ENCODE measurements at places on chromosomes 1 and 21.
A peak's percentile ranks its signal among the peaks of the same experiment; 100 is the strongest.

- DNase-seq, result peak; percentile 28
Observed at GRCh38 chr1:156959414-156959813, 39.0 kb downstream of the LRRC71 start.

- no peak for DNase-seq
Observed at GRCh38 chr21:45453308-45453950, 48.5 kb downstream of the COL18A1 start.

DNA sequence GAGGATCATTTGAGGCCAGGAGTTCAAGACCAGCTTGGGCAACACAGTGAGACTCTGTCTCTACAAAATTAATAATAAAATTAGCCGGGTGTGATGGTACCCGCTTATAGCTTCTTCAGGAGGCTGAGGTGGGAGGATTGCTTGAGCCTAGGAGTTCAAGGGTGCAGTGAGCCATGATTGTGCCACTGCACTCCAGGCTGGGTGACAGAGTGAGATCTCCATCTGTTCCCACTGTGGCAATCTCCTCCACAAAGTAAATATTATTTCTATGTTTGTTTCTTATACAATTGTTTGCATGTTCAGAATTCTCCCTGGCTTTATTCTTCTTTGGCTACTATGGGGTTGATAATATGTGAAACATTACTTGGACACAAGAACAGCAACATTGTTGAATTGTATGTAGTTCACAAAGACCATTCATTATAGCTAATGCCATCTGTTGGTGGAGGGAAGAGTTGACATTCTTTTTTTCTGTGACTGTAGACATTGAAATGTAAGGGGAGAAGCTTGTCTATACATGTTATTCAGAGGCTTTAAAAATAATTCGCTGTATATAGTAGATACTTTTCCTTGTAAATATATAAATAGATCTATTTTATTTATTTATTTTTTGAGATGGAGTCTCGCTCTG is 47.8 kb upstream of the SRSF10 start:
- no peak for DNase-seq

- DNase-seq, result no peak
Observed at GRCh38 chr21:42468491-42469131, 27.4 kb downstream of the RSPH1 start.

- DNase-seq, result no peak
Observed at GRCh38 chr1:23980728-23981070, 572 bp upstream of the SRSF10 start.

DNA sequence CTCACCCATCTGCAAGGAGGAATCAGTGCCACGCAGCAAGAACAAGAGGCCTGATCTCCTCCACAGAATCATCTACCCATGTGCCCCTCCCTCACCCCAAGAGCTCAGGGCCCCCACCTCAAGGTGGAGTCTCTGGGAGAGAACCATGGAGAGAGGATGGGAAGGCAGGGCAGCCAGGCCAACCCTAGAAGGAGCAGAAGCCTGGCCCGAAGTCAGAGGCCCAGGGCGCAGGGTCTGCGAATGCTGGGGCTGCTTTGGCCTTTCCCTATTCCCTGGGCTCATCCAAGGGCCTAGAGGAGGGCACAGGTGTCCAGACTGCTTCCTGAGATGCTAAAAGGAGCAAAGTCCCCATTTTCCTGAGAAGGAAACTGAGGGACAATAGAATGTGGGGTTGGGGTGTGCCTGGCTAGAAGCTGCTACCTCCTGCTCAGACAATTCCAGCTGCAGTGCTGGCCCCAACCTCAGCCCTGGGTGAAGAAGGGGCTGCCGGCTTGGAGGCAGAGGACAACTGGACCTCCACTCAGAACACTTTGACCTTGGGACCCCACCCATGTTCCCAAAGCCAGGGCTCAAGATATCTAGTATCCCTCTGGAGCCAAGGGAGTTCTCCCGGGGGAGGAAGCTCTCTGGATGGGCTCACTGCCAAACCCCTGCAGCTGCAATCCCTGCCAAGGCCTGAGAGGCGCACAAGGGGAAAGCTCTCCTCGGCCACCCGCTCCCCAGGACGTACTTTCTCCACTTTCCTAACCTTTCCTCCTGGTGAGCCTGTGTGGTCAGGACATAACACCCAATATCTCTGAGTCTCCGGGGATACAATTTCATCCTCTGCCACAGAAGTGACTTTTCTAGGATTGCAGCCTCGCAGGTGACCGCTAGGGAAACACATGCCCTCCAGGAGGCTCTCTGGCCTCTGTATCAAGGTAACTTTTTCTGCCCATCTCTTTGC is 16.6 kb upstream of the LEMD1 start:
- peak; percentile 44 for DNase-seq

DNA sequence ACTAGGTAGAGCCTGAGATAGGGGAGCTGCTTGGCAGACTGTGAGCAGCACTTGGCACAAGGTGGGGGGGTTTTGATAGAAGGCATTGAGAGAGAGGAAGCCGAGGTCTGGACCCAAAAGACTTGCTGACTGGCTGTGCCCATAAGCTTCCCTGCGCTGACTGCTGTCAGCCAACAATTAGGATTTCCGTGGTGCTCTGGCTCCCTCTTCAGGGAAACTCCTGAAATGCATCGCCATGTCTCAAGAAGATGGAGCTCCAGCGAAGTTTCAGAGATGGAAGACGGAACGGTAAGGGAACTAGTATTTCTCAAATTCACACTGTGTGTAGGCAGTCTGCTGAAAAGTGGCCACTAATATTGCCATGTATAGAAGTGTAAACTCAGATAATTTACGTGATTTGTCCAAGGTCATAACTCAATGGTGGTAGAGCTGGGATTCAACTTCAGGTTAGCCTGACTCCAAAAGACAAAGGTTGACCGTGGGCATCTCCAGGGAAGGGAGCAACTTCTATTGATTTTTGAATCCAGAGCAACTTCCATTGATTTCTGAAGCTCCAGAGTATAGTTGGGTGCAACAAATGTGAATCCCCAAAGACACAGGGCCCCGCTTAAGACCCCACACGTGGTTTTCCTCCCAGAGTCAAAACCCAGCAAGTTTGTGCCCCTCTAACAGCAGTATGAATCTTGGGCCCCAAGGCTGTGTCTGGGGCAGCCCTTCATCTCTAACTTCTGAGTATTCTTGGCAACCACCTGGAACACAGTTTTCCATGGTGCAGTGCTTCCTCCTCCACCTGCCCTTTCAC is 44.5 kb upstream of the CRNN start:
- peak; percentile 27 for DNase-seq

DNA sequence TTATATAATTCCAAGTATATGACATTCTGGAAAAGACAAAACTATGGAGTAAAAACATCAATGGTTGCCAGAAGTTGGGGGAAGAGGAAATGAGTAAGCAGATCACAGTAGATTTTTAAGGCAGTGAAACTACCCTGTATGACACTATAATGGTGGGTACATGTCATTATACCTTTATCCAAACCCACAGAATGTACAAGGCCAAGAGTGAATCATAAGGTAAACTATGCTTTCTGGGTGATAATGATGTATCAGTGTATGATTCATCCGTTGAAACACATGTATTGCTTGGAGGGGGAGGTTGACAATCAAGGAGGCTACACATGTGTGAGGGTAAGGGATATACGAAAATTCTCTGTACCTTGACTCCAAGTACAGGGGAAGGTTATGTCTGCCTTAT is 862.7 kb downstream of the PLA2G4A start:
- DNase-seq, result no peak
